Stimulated activated CD8-positive, alpha-beta memory T cell treated with anti-CD3 and anti-CD28 coated beads, Interleukin-4, amount 100 ng/mL, for 4 hours (primary cell): ENCODE measurements at places on chromosomes 6 and 20.

DNA sequence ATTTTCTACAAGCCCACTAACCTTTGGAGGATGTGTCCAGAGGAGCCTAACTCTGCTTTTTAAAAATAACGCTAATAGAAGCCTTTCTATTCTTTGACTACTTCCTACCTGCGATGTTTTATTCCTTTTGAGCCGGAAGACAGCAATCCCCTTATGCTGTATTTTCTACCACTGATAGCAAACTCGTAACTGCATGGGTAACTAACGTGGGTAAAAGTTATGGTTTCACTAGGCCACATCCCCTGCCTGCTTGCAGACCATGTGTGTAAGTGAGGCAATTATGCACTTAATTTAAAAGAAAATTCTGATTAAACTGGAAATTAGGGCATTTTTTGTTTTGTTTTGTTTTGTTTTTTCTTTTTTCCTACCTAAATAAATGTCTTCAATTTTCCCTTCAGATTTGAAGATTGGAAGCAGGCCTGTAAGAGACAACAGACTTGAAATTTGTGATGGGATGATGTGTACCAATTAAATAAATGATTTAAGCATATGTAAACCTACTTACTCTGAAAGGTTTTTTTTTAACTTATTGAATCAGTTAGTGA lies 931 bp downstream of the UFL1 start:
- DNase-seq = no peak

DNA sequence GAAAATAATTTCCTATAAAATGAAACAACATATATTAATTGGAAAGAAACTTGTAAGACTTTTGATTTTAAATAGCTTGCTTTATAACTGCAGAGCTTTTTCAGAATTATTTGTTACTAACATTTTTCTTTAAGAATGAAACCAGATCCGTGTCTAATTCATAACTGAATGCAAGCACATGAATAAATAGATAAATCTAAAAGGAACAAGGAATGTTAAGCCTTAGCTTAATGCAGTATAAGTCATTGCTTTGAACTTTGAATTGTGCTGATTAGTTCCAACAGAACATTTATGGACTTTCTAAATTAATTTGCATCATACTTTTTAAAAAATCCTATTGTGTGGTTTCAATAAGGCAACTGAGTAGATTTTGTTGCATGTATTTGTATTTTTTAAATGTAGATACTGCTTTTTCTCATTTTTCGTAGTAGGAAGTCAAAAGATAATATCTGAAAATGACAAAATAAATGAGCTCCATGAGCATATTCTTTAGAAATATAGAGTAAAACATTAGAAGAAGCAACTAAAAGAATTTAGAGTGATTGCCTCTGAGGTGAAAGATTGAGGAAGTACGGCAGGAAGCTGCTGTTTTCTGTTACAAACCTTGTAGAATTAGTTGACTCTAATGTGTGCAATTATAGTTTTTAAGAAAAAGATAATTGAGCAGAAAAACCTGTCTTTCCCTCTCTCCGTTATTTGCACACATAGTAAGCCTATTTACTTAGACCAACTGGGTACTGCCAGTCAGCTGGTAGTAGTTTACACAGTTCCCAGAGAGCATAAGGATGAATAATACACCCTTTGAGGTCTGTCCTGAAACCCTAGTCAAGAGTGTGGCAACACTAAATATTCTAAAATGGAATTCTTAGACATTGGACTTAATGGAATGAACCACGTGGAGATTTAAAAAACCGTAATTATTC lies 32.6 kb upstream of the SLC35D3 start:
- DNase-seq = no peak

- DNase-seq = no peak
These were observed 268.1 kb upstream of the SPTLC3 start for GRCh38 chr20:12740647-12741046.

DNA sequence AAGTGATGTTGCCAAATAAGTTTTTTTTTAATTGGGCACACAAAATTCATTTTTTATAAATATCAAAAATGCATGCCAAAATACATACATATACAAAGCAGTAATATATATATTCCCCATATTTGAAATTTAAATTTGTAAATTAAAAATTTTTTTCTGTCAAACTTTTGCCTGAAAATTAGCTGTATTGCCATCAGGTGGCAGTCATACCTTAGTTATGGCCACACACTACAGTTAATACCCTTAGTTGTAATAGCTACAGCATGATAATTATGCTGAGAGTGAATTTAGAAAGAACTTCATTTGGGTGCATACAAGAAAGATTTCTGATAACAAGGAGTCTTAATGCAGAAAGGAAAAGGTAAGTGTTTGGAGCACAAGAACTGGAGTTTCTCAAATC lies 46.2 kb upstream of the SDHAF4 start:
- DNase-seq = no peak

DNA sequence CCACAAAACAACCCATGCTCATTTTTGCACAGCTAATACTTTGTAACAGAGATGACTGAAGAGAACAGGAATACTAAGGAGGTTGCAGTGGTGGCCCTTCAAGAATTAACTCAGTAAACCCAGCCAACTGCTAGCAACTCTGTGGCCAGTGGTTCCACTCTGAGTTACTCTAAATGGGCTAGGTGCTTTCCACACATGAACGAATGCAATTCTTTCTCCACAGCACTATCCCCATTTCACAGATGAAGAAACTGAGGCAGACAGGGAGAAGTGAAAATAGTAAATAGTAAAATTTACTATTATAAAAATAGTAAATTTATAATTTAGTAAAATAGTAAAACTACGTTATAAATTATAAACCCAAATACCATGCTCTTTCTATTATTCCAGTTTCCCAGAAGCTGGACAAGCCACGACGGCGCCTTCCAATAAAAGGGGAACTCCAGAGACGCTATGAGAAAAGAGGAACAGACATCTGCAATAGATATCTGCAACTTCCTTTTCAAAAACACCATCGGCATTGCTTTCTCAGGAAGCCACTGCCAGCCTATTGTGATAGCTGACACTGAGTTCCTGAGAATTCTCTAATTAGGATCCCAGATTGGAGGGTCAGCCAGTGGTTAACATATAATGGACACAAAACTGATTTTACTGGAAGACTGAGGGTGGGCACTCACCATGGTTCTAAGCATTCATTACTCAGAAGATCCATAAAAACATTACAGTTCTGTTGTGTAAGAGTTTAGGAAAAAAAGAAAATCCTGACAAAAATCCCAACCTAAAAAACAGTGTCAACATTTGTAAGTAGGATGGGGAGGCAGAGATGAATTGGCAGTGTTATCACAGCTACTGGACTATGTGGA lies 16.2 kb downstream of the FKBP1A start:
- no peak for DNase-seq

- no peak for DNase-seq
These were observed 112.4 kb downstream of the TAF4 start for GRCh38 chr20:61953037-61954021.

DNA sequence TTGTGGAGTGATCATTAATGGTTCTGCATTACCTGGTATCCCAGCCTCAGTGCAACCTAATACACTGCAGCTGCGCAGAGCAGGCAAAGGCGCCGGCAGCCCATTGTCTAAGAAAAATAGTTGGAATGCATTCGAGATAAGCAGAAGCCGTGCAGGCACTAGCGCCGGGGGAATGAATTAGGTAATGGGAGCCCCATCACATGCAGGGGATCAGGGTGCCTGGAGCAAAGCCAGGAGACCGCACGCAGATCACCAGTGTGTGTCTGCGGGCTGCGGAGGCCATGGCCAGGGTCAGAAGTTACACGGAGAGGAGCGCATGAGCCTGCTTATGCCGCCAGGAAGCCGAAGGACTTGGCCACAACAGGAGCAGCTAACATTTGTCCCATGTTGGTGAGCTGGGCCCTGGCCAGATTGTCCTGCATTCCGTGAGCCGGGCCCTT lies 156.8 kb downstream of the DLL1 start:
- DNase-seq = no peak

GRCh38 chr6:112501705-112502104 lies 154.6 kb downstream of the RFPL4B start:
- no peak for DNase-seq

DNA sequence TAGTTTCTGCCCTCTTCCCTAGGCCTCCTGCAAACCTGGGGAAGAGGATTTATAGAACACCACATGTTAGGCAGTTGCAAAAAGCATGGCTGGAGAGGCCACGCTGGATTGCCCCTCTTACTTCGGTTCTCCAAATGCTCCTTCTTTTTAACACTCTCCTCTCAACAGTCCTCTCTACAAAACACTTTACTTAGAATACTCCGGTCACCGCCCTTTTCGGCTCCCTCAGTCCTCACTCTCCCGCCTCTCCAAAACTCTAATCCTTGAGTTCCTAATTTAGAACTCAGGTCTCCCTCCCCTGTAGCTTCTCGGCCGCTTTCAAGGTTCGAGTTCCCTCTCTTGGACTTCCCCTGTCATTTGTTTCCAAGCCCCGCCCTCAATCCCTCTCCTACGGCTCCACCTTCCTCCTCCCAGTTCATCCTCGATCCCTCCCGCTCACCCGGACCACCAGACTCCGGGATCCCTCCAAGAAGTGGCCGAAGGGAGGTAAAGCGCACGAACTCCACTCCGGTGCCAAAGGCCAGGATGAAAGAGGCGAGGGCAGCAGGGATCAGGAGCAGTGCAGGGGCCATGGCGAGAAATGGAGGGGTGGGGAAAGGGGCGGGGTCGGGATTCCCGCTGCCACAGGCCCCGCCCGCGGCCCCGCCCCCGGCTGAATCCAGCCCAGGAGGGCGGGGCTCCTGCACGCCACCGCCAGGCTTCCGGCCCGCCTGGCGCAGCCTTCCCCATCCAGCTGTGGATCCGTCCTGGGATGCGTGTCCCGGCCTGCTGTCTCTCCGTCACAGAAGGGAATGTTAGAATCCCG lies at the start of gene NRM:
Gene NRM, minus strand, starts transcription at position 582 of the 805 bp plus-strand sequence. Its CDS starts 10 bp downstream, at position 572.
- peak; percentile 46 for DNase-seq

DNA sequence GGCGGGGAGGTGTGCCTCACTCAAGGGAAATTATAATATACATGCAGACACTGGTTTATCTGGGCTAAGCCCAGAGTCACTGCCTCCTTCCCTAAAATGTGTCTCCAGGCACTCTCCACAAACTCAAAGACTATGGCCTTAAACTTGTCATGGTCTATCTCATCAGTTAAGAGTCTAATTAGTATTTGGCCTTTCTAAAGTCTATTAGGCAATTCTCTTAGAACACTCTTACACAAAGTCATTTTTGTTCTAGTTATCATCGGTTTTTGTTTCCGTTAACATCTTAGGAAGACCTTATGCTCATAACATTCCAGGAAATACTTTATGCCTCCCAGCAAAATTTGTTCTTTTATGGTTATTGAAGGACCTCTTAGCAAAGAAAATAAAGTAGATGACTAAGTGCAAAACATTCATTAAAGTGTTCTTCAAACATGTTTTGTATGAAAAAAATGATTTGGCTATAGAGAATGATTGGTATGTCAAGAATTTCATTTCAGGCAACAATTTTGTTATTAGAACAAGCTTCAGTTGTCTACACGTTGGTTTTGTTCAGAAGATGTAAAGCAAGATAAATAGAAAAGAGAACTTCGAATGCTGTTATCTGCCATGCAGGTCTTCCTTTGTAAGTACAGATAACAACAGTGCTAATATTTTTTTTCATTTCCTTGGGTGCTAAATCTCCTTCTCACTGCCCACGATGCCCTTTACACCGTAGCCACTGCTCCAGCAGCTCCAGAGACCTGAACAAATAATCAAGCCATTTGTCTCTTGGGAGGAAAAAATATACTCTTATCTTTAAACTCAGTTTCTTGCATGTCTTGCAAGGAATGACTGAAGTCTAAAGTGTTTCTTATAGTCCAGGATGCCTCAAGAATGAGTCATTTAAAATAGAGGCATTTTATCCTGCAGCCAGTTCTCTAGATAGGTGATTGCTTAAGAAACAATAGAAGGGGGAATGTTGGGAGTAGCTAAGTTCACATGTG lies 170.4 kb downstream of the HTR1B start:
- DNase-seq = no peak

DNA sequence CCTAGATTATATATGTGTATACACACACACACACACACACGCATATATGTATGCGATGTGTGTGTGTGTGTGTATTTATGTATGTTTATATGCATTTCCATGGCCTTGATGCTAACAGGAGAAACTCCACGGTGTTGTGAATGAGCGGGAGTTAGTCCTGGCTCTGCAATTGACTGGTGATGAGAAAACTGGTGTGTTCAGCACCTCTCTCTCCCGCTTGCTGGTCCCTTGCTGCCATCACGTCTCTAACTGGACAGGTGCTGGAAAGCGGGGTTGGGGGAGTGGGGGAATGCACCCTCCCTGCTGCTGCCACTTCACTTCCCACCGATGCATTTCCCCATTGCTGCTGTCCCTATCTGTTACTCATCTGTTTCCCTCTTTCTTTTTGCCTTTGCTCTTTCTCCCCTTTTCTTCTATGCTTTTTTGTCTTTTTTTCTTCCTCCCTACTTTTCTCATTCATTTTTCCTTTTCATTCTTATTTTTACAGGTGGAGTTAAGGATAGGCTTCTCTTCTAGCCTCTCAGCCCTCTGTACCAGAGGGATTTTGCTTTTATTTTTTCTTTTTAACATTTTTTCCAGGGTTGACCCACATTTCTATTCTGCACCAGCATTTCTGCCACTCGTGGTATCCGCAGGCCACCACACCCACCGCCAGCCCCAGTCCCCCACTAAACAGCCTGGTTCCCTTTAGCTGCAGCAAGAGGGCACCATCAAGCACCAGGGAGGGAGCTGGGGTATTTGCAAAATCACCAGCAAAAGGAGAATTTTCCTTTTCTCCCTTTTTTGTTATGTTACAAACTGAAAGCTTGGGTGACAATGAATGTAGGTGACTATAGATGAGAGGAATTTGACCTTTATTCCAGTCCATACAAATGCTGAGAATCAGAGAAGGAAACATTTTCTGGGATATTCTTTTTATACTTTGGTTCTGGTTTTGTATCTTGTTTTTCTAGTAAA lies 115.6 kb downstream of the TCP11 start:
- DNase-seq = no peak

GRCh38 chr6:88709819-88710246 lies 253.6 kb downstream of the RNGTT start:
- no peak for DNase-seq

GRCh38 chr6:18081025-18081668 lies 41.3 kb downstream of the NHLRC1 start:
- DNase-seq = no peak

GRCh38 chr6:169938262-169938701 lies 186.9 kb downstream of the ERMARD start:
- DNase-seq = no peak

- DNase-seq = no peak
These were observed 2.1 kb upstream of the CDKN1A start for GRCh38 chr6:36676141-36677058.

- no peak for DNase-seq
These were observed 225.6 kb downstream of the PLCB1 start for GRCh38 chr20:8357703-8358102.

GRCh38 chr6:37920667-37921066 lies 101.1 kb downstream of the ZFAND3 start:
- DNase-seq = no peak
